HL-60 (cell line): ENCODE measurements at places on chromosomes 16 and 17.
A peak's percentile ranks its signal among the peaks of the same experiment; 100 is the strongest.

DNA sequence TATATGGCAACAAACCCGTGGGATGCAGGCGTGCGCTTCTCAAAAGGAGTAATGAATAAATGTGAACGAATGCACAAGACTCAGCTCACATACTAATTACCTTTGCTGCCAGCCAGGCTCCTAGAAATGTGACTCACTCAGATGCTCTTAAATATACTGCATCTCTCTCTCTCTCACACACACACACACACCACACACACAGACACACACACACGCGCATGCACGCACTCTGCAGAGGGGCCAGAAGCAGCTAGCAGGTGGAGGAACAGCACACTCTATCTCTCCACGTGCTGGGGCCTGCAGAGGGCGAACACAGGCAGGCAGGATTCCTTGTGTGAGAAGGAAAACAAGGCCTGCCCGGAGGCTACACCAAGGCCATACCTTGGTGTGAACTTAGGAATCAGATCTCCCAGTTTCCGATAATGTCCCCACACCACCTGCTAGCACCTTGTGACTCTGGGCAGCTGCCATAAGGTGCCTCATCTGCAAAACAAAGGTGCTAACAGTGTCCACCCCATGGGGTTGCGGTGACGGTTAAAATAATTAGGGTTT, 5.3 kb downstream of the GPRC5B start:
- no peak for DNase-seq

DNA sequence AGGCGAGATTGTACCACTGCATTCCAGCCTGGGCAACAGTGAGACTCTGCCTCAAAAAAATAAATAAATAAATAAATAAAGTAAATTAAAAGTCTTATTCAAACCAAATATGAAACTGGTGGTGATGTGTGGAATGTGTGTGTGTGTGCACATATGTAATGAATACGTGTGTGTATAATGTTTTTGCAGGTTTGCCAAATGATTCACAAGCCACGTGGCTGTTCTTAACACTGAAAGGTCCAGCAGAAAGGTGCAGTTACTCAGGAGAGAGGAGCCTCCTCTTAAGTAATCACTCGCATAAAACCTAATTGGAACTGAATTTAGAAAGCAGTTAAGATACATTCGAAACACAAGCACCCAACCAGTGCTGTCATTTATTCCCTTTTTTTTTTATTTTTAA, 22.9 kb downstream of the GDE1 start:
- no peak for DNase-seq

- no peak for DNase-seq
Observed at GRCh38 chr17:73991260-73991659, 212.2 kb upstream of the RPL38 start.

DNA sequence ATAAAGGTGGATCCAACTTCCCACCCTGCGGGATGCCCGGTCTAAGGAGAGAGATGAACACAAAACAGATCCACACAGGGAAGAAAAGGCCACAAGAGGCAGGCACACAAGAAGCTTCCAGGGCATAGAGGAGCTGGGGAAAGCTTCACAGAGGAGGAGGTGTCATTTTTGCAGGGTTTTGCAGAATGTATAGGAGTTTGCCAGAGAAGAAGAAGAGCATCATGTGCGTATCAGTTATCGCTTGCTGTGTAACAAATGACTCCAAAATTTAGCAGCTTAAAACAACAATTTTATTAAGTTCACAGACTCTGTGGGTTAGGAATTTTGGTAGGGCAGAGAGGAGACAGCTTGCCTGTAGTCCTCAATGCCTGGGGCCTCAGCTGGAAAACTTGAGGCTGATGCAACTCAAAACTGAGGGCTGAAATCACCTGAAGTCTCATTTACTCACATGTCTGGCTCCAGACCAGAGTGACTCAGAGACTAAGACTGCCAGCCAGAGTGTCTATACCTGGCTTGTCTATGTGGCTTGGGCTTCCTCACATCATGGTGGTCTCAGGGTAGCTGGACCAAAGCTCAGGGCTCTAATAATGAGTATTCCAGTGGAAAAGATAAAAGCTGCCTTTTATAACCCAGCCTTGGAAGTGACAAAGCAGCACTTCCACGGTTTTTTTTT, 33.9 kb upstream of the ZNF423 start:
- DNase-seq = no peak

- DNase-seq = peak; percentile 88
Observed at GRCh38 chr16:2969545-2970521, 685 bp downstream of the PAQR4 start.

DNA sequence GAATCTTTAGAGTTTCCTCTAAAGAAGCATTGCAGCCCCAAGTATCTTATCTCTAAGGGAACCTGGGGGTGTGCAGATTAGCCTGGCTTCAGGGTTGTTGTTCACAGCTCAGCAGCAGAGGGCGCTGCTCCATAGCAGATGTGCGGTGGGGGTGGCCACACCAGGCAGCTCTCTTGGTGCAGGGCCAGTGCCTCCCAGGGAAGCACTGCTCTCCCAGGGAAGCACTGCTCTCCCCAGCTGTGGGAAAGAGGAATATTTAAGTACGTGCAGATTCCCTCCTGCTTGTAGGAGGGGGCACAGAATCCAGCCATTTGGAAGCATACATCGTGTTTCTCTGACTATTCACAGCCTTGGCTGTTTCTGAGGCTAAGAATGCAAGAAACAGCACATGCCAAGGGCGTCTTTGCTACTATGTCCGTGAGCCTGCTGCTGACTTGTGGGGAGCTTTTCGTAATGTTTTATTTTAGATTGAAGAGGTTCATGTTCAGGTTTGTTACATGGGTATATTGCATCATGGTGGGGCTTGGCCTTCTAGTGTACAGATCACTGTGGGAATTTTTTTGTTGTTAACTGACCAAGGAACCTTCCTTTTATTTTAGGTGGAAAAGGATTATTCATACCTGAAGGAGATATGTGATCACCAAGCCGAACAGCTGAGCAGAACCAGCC, 217.8 kb downstream of the SPECC1 start:
- DNase-seq = peak; percentile 59

GRCh38 chr17:5747964-5748363, 163.7 kb upstream of the NLRP1 start:
- DNase-seq = no peak

GRCh38 chr17:38800237-38800760, 943 bp upstream of the PIP4K2B start:
- DNase-seq = no peak

- no peak for DNase-seq
Observed at GRCh38 chr16:48197294-48197693, 41.5 kb upstream of the ABCC12 start.

- no peak for DNase-seq
Observed at GRCh38 chr16:49018259-49018931, 263.2 kb downstream of the CBLN1 start.

DNA sequence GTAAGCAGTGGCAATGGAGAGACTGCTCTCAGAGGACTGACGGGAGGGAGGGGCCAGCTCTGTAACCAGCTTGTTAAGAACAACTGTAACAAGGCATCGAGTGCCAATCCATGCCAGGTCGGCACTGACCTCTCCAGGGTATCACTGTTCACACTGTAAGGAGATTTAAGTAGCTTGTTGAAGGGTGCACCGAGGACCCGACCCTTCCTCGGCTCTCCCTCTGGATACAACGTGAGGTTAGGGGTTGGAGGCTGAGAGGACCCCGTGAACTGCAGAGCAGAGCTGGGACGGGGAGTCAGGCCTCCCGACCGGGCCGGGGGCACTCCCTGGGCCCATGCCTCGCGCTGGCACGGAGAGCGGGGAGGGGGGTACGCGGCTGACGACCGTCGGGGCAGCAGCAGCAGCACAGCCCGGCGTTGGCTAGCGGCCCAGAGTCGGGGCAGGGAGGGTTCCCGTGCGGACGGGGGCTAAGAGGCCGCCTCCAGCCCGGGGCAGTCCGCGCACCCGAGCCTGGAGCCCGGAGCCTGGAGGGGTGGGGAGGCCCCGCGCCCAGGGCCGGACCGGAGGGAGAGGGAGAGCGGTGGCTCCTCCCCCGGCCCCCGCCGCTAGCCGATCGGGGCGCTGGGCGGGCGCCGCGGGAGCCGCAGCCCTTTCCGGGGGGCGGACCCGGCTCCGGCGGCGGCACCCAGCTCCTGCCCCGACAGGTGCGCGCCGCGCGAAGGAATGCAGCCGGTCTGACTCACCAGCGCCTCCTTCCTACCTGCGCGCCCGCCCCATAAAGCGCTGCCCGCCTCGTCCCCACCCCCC, at the start of gene ITGB4:
ITGB4 (plus strand) TSS at position 804 of the 807 bp plus-strand sequence. CDS start 3,245 bp downstream, outside the sequence.
- peak; percentile 35 for DNase-seq

GRCh38 chr17:37310940-37311339, 64.8 kb upstream of the C17orf78 start:
- no peak for DNase-seq

- DNase-seq = no peak
Observed at GRCh38 chr16:25235991-25236390, 19.2 kb downstream of the AQP8 start.

DNA sequence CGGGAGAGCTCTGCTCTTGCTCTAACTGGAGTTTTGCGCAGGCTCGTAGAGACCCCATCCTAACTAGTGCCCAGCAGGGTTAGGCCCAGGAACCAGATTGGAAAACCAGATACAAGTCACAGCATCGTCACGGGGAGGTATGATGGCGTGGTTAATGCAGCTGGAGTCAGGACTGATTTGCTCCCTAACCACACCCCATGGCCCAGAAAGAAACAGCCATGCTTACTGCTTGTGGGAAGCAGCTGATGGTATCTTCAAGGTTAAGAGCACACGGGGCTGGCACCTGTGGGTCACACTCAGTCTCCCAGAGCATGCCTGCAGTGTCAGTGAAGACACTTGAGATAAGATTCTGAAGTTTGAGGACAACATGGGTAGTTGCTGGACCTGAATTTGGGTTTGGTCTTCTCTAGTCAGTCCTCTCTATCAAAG, 60.2 kb downstream of the WIPI1 start:
- no peak for DNase-seq

DNA sequence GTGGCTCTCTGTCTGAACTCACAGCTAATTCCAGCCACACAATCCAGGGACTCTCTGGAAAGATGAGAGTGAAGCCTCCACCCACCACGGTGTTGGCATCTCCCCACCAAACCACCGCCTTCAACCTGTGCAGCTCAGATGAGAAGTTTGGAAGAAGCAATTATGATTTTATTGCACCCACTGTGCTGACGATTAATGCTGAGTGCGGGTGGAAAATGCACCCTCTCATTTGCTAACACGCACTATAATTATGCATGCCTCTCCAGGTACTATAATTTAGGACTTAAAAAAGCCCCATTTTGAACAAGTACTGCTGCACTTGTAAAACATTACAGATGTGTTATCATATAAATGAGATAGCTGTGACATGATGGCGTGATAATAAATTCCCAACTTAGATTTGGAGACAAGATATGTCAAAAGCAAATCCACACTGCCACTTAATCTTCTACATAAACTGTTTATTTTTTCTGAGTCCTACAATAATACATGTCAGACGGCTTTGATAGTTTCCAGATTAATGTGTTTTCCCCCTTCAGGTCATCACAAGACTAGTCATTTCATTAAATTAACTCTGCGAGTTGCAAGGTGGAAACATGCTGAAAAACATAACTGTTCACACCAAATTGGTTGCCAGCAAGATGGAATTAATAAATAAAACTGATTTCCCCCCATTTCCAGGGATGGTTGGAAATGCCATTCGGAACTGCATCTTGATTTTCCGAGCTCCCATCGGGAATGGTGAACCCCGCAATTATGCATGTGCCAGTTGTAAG, 466.5 kb upstream of the MAF start:
- no peak for DNase-seq

DNA sequence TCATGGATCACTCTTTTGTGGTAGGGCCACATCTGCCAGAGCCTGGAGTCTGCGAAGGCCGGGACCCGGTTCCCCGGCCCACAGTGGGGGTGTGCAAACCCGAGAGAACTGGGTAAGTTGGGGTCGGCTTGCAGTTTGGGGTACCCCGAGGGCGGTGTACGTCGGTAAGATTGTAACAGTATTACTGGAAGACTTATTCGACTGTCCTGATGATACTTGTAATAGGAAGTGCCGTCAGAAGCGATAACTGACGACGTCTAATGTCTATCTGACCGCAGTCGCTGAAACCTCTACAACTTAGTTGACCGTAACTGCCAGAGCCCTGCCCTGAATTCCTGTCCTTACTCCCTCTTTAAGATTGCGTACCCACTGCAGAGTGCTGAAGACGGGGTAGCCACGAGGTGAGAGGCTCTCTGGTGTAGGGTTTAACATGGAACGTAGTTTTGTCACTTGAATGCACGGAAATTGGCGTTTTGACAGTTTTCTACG, 24.0 kb downstream of the TRPV2 start:
- DNase-seq = no peak

DNA sequence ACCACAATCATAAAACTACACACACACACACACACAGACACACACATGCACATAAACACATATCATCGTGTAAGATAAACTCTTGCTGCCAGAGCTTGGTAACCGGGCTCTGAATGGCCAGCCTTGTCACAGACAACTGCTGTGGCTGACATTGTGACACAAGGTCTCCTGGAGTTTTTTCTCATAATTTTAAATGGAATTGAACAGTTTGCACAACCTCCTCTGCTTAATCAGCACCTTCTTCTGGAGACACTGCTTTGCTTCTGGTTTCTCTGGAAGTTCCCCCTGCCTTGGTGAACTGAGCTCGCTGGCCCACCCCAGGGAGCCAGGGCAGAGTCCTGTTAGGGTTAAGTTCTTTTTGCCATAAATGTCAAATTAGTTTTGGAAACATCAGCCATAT, 115.4 kb downstream of the UTP18 start:
- no peak for DNase-seq

GRCh38 chr16:81929841-81930240, 81.4 kb downstream of the SDR42E1 start:
- no peak for DNase-seq

GRCh38 chr17:80277751-80278671, 17.4 kb downstream of the RNF213 start:
- no peak for DNase-seq

- no peak for DNase-seq
Observed at GRCh38 chr16:49834531-49835151, 21.3 kb downstream of the ZNF423 start.

- DNase-seq = no peak
Observed at GRCh38 chr16:58013201-58013956, 12.2 kb downstream of the USB1 start.

DNA sequence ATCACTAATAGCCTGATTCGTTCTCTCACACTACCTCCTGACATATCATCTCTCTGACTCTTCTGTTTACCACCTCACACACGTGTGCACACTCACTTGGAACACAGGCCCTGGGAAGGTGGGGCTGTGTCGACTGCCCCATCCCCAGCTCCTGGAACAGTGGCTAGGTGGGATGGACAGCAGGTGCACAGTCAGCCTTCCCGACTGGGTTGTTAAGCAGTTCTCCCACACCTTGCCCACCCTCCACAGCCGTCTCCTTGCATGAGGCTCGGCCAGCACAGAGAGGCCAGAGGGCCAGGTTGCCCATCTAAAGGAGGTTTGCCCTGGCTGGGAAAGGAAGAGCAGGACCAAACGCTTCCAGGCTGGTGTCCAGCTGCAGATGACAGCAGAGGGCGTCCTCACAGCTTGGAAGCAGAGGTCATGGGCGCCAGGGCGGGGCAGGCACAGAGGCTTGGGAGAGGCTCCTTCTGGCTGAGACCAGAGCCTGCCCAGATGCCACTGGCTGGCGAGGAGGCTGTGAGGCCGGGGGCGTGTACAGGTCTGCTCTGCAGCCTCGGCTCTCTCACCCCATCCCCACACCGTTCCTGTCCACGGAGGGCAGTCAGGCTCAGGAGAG, 92.8 kb downstream of the AMFR start:
- DNase-seq = no peak

- no peak for DNase-seq
Observed at GRCh38 chr17:9204637-9205329, 183.5 kb downstream of the NTN1 start.
